GM19239 (cell line): ENCODE measurements at places on chromosomes 7 and 10.

DNA sequence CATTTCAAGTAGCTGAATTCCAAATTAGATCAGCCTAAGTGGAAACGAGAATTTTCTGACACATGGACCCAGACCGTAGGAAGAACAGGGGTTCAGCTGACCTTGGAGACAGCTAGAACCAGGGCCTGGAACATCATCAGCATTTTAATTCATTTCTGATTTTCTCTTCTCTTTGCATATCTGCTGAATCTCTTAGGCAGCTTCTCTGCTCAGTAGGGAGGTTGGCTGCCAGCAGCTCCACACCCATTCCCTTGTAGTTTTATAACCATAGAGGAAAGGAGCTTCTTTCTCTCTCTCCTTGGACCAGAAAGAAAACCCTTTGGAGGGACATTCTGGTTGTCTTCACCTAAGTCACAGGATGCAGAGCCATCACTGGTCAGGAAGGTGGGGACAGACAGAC, 36.0 kb downstream of the LMTK2 start:
- DNase-seq: no peak

DNA sequence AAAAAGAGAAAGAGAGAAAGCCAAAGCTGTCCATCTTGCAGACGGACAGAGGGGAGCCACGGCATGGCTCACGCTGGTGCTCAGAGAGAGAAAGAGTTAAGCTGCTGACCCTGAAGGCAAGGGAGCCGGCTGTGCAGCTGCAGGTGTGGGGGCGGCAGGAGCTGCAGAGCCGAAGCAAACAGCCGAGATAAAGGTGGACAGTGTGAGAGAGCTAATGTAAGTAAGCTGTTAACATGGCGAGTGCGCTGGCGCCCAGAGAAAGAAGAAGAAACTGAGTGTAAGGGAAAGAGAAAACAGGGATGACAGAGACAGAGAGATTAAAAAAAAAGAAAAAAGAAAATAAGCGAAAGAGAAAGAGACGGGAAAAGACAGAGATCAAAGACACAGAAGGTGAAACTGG, 18.2 kb downstream of the COL17A1 start:
- no peak for DNase-seq

DNA sequence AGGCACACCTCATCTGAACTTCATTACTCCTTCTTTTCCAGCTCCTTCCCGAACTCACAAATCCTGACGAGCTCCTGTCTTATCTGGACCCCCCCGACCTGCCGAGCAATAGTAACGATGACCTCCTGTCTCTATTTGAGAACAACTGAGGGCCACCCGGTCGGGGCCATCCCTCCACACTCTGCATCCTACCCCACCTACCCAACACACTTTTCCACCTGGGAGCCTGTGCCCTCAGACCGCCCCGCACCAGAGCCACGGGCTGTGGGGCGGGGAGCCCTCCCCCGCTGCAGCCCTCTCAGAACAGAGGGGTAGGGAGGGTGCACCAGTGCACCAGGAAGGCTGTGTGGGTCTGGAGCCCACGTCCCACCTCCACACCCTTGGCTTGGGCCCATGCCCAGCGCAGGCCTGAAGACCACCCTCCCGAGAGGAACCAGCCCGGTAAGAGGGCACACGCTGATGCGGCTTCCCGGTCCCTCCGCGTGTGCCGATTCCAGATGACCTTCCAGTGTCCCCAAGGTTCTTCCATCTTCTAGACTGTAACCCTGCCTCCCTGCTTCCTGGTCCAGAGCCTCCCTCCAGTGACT, 34.6 kb upstream of the PPIF start:
- no peak for DNase-seq

- no peak for DNase-seq
Measured at GRCh38 chr10:118953598-118954393, 75.7 kb upstream of the NANOS1 start.

- no peak for DNase-seq
Measured at GRCh38 chr10:118333871-118334270, 8.3 kb downstream of the FAM204A start.

GRCh38 chr10:9097206-9097990, 1042.9 kb downstream of the GATA3 start:
- DNase-seq: no peak

DNA sequence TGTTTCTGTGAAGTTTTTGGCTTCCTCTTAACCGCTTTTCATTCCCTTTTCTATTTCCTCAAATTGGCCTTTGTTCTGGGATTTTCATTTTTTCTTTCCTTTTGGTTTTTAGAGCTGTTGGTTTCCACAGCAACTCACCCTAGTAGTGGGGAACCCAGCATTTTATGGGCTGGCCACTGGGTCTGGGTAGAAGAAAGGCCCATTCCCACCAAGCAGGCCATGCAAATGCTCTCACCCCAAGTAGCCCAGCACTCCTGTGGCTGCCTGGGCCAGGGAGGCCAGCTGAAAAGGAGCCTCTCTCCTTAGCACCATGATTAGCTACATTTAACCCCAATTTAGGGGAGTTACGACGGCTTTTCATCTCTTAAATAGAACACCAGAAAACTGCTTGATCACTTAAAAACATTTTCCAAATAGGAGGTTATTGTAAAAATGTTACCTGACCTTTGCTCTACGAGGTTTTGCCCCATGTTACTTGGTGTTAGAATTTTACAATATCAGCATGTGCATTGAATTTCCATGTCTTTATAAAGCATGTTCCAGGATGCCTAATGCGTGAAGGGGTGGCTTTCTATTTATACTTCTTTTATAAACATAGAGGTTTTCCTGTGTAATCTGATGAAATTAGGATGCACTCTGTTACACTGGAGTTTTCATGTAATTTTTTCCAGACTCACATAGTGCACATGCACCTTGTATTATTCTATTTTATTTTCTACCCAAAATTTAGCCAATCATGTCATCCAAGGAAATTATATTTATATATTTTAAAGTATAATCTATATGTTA, 75.4 kb downstream of the FAM171A1 start:
- no peak for DNase-seq
